ENCODE measurements at places on chromosomes 12 and 14.
A peak's percentile ranks its signal among the peaks of the same experiment; 100 is the strongest.

DNA sequence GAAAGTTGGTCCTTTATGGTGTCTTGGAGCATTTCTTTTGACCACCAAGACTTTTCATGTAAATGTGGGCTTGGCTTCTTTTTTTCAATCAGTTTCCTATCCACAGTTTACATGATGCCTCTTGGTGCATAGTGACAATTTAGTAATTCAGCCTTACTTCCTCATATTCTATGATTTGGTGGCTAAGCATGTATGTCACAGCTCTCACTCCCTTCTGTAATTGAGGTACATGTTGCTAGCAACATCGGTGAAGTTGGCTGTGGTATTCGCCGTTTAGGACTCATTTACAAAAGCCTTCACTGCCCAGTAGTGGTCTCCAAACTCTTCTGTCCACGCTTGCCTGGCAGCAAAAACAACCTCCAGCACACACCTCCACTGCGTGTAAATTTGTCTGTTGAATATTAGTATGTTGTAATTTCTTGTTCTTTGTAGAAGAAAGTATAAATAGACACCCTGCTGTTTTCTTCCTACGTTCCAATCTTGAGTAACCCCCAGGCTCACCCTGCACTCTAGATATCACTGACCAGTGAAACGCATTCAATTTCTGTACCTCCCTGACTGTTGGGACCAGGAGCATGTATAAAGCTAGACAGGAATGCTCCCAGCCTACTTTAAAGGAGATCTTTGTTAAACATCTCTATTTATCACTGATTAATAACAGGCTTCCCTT lies 90.4 kb downstream of the PPP2R5C start:
- DNase-seq = no peak

- no peak for DNase-seq
These were observed 168.2 kb downstream of the ZFP36L1 start for GRCh38 chr14:68624541-68625220.

DNA sequence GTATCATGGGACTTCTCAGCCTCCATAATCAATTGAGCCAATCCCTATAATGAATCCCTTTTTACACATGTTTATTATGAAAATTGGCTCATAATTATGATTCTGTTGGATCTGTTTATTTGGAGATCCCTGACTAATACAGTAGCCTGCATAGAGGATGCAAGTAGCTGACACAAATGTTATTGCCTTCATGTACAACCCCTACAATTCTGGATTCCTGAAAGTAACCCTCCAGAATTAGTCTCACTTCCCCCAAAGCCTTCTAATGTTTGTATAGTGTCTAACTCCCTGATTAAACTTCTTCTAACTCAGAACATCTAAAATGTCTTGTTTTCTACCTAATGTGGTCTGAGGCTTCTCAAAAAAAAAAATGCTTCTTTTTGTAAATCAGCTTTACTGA lies 6.6 kb upstream of the SMIM10L1 start:
- no peak for DNase-seq

DNA sequence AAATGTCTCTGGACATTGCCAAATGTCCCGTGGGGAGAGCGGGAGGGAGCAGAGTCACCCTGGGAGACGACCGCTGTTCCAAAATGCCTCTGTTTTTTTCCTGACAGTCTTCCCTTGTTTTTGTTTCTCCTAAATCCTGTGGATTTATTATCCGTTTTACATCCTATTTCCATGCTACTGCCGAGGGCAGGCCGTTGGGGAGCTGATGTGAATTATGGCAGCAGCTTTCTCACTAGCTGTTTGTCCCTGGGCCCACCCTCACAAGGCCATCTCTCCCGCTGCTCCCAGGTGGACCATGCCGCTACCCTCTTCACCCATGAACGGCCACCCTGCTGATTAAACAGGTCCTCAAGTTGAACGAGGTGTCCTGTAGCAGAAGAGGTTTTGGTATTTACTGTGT lies 55.2 kb downstream of the FBXL14 start:
- DNase-seq = no peak

DNA sequence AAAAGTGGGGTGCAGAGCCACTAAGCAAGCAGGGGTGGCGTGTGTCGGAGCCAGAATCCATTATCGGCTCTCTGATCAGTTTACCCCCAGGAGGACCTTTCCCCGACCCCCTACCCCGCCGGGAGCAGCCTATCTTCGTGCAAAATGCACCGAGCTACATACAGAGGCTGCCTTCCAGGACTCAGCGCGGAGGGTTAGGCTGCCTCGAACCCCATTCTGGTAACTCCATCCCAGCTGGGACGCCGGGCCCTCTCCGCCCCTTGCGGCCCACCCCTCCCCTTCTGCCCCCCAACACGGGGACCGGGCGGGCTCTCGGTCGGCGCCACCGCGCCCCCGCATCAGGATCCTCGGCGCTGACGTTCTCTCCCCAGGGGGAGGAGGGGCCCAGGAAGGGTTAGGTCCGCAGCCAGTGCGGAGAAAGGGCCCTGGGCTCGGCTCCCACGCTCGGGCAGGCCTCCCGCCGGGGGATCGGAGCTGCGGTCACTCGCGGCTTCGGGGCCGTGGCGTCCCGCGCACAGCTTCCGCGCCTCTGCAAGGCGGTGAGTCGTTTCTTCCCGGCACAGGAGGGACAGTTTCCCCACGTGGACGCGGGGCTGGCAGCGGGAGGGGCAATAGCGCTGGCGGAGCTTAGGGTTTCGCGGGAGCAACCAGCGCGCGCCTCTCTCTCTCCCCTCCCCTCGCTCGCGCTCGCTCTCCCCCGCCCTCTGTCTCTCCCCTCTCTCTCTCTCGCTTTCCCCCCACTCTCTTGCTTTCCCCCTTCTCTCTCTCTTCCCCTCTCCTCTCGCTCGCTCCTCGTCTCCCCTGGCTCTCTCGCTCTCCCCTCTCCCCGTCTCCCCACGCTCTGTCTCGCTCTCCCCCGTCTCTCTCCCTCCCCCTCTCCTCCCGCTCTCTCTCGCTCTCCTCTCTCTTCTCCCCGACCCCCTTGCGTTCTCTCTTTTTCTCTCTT lies 12.5 kb upstream of the MAP3K9 start:
- peak; percentile 28 for DNase-seq

GRCh38 chr14:34835312-34835711 lies 39.8 kb downstream of the BAZ1A start:
- no peak for DNase-seq

GRCh38 chr12:116215023-116215422 lies 62.5 kb downstream of the MED13L start:
- no peak for DNase-seq

GRCh38 chr14:24171422-24172260 lies at the start of gene REC8:
REC8 (plus strand) TSS chr14:24172080; CDS start chr14:24172553, 473 bp downstream.
- DNase-seq = peak; percentile 85

DNA sequence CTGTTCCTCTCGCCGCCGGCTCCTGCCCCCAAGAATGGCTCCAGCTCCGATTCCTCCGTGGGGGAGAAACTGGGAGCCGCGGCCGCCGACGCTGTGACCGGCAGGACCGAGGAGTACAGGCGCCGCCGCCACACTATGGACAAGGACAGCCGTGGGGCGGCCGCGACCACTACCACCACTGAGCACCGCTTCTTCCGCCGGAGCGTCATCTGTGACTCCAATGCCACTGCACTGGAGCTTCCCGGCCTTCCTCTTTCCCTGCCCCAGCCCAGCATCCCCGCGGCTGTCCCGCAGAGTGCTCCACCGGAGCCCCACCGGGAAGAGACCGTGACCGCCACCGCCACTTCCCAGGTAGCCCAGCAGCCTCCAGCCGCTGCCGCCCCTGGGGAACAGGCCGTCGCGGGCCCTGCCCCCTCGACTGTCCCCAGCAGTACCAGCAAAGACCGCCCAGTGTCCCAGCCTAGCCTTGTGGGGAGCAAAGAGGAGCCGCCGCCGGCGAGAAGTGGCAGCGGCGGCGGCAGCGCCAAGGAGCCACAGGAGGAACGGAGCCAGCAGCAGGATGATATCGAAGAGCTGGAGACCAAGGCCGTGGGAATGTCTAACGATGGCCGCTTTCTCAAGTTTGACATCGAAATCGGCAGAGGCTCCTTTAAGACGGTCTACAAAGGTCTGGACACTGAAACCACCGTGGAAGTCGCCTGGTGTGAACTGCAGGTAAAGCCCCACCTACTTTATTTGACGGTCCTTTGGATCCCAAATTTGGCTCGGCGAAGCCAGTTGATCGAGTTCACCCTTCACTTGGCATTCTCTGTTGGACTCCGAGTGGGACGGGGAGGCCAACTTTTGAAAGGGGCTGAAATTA lies 1.5 kb downstream of the WNK1 start:
- DNase-seq = peak; percentile 16

GRCh38 chr14:104262515-104263514 lies 124.4 kb downstream of the KIF26A start:
- DNase-seq = no peak

DNA sequence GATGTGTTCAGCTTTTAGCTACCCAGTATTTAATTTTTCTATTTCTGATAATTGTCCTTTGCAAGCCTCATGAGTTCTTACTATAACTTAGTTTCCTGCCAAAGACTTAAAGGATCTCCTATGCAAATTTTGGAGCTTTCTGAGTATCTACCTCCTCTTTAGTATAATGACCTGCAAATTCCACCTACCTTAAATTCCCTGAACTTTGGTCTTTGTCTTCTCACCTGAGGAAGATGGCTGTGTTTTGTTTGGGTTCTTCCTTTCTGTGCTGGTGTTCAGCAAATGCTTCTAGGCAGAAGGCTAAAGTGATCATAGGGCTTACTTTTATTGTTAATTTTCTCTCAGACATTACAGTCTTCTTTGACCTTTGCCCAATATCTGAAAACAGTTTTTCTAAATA lies 142.8 kb downstream of the FUT8 start:
- no peak for DNase-seq

GRCh38 chr12:70876952-70877351 lies 43.6 kb downstream of the PTPRR start:
- peak; percentile 54 for DNase-seq

GRCh38 chr14:44961151-44961553 lies 595 bp downstream of the KLHL28 start:
- DNase-seq = peak; percentile 70

- no peak for DNase-seq
These were observed 17.3 kb upstream of the RIN3 start for GRCh38 chr14:92496191-92496857.

- DNase-seq = no peak
These were observed 20.1 kb downstream of the TM7SF3 start for GRCh38 chr12:26994109-26994508.

DNA sequence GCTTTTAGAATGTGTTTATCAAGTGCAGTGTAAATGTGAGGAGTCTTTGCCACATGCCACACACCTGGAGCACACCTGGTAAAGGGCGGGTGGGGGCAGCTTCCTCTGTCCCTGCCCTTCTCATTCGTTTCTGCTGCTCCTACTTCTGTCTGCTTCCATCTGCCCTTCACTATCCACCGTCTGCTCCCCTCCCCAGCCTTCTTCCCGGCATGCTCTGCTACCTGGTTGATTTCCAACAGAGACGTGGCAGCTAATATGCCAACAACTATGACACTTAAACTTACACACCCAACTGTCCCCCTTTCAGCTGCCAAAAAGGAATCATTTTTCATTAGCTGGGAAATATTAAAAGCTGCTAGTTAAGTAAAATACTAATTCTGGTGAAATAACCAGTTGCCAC lies 9.1 kb upstream of the CARMIL3 start:
- DNase-seq = no peak

- DNase-seq = no peak
These were observed 73.1 kb downstream of the ZFP36L1 start for GRCh38 chr14:68719634-68720384.

DNA sequence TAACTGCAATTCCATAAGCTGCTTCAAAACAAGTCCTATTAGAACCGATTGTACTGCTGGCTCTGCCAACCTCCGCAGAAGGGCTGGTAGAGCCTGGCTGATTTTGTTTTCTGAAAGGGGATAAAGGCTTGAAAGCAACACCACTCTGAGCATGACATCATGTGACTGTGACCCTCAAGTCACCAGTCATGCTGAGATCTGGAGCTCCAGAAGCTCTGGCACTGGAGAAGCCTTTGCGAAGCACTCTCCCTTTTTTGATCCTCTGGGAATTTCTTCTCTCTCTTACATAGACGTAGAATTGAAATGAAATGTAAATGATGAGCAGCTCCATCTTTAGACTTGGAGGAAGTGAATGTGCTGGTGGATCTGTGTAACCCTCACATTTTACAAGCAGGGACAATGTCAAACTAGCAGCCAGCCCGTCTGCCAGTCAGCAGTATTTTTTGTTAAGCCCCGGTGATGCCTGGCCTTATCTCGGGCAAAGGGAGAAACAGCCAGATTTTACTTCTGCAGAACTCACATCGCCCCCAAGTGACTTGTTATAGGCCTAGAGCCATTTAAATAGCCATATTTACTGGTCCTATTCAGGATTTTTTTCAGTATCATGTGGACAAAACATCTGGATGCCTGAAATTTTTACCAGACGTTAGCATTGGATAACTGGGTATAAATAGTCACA lies 112.1 kb upstream of the NPAS3 start:
- peak; percentile 64 for DNase-seq

DNA sequence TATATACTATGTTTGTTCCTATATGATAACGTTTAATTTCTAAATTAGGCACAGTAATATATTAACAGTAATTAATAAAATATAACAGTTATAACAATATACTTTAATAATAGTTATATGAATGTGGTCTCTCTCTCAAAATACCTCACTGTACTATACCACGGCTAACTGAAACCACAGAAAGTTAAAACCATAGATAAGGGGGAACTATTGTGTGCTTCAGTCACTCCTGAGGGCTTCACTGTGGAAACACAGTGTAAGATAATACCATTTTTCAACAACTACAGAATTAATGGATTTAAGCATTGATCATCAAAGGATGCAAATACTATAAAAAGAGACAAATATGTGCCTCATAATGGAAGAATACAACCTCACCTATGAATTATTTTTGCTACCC lies 266.4 kb upstream of the RGS6 start:
- no peak for DNase-seq

GRCh38 chr12:115176741-115177400 lies 492.9 kb upstream of the TBX3 start:
- DNase-seq = no peak

- DNase-seq = no peak
These were observed 165.0 kb upstream of the GZMB start for GRCh38 chr14:24798911-24799462.

DNA sequence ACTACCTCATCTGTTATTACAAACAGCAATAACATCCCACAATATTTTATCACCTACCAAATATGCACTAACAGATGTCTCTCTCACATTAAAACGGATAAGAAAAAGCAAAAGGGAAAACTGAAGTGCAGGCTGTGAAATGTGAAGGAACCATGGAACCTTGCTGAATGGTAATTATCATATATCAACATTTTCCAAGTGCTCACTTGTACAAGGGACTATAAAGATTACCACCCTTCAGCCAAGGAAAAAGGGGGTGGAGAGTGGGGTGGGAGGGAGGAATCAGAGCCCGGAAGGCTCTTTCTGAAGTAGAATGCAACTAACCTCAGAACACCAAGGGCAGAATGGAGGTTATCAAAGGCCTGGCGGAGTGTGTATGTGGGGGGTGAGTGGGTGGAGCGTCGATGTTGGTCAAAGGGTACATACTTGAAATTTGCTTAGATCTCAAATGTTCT lies 1.2 kb downstream of the SNX6 start:
- no peak for DNase-seq

- peak; percentile 49 for DNase-seq
These were observed 15.5 kb downstream of the MANSC1 start for GRCh38 chr12:12334367-12335040.

Measured in fibroblast of lung (primary cell).